Foreskin keratinocyte (primary cell): ENCODE measurements at places on chromosomes 7 and 10. TPM values are rescaled to one million over a fixed set of nuclear protein-coding genes. Genes with fewer than 3 reads are reported as not detected.

- no peak for DNase-seq
These were observed 13.1 kb downstream of the GPER1 start for GRCh38 chr7:1100834-1101562.

DNA sequence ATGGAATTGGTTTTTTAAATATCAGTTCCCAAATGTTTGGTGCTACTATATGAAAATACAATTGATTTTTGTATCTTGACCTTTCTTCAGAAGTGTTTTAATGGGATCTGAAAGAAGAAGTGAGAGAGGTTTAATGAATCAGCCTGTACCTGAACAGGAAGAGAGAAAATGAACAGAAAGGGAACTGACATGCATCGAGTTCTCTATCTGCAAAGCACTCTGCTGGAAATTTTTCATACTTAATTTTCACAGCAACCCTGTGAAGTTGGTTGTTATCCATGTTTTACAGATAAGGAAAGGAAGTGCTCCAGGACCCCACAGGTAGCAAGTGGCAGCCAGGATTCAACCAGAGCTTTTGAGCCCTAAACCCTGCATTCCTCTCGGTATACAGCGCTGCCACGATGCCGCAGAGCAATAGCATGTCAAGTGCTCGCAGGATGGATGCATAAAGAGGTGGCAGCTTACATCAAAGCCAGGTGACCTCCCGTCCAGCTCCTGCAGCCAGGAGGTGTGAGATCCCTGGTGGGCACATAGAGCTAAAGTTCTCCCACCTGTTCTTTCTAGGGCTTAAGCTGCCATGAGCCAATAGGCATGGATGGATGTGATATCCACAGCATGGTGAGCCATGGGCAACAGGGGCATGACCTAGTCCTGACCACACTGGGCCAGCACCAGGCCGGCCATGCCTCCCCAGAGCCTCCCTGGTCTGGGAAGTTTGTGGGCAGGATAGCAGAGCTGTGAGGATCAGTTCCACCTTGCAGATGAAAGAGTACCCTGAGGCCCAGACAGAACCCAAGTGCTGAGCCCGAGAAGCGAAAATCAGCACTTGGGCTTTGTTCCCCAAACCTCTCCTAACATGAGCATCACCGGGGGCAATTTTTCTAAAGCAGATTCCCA is 57.2 kb downstream of the CALML3 start:
- no peak for DNase-seq

DNA sequence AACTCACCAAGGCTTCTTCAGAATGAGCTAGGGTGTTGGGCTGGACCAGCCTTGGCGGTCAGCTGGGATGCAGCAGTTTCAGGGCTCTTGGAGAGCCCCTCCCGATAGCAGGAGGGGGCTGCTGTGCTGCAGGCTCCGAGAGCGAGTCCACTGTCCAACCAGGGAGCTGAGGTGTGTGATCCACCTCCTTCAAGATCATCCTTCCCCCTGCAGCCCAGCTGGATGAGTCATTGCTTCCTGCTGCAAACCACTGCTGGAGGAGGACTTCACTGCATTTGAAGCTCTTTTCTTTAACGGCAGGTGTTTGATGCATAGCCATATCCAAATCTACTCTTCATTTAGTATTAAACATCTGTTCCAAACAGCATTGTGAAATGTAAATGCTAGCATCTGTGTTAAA is 54.2 kb upstream of the EBF3 start:
- DNase-seq = peak; percentile 35

Gene GNAT3
- not detected in 2 replicates for total RNA-seq

Gene ASZ1
- not detected in 2 replicates for total RNA-seq

Gene TMEM273
- not detected in 2 replicates for total RNA-seq

DNA sequence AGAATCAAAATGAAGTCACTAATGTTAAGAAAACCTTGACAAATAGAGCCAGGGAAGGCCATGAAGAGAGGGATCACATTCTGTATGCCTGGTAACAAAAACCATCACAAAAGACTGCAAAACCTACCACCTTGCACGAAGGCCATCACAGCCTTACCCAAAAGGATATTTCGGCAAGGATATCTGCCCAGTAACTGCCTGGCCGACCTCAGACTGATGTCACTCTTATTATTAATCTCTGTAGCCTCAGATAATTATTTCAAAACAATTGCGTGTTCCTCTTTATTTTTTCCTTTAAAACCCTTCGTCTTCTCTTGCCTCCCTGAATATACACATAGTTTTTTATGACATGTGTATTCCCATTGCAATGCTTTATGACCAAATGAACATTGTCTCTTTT is 52.5 kb downstream of the CDC14C start:
- no peak for DNase-seq

- no peak for DNase-seq
These were observed 12.3 kb downstream of the STX1A start for GRCh38 chr7:73707045-73707631.

GRCh38 chr7:50292165-50292757 is 12.3 kb upstream of the IKZF1 start:
- DNase-seq = no peak

DNA sequence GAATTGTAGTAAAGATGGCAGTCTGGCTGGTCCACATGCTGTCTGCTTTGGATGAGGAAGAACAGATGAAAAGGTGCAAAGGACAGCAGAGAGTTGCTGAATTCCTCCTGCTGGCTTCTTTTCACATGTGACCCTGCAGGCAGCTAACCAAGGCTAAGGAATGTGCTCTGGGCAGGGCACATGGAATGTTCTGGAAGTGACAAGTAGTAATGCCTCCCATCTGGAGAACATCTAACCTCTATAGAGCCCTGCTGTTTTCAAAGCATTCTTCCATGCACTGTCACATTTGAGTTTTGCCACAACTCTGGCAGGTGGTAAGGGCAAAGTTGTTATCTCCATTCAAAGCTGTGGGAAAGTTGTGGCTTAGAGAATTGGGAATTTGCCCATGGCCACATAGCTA is 208.8 kb downstream of the STK31 start:
- DNase-seq = no peak

- no peak for DNase-seq
These were observed 35.6 kb downstream of the PITRM1 start for GRCh38 chr10:3136763-3137611.

- DNase-seq = no peak
These were observed 1.8 kb downstream of the INSYN2A start for GRCh38 chr10:127194599-127194998.

DNA sequence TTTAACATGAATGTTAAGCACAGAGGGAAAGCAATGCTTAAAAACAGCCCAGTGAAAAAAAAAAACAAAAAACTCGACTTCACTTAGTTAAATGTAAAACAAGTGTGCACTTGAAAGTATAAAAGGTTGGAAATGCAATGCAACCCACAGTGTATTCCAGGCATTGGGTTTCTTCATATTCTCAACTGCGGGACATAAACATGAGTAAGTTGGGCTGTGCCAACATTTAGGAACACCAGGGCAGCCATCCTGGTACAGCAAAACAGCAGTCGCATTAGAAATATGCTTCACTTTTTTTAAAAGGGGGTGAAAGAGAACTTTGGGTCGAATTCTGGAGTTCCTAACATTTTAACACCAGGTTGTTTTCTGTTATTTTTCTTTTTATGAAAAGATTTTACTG is 937 bp downstream of the STEAP1 start:
- DNase-seq = no peak

Gene FBXL13
- 0.17 and 0.35 TPM in 2 replicates for total RNA-seq

Gene DRGX
- not detected in 2 replicates for total RNA-seq

DNA sequence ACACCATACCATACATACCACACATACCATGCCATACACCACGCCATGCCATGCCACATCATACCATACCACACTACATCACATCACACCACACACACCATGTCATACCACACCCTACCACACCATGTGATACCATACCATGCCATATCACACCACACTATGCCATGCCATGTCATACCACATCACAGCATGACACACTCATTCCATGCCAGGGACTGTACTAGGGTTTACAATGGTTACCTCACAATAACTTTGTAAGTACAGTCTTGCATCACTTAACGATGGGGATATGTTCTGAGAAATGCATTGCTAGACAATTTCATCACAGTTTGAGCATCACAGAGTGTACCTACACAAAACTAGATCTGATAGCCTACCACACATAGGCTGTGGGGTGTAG is 14.5 kb downstream of the PYROXD2 start:
- no peak for DNase-seq

DNA sequence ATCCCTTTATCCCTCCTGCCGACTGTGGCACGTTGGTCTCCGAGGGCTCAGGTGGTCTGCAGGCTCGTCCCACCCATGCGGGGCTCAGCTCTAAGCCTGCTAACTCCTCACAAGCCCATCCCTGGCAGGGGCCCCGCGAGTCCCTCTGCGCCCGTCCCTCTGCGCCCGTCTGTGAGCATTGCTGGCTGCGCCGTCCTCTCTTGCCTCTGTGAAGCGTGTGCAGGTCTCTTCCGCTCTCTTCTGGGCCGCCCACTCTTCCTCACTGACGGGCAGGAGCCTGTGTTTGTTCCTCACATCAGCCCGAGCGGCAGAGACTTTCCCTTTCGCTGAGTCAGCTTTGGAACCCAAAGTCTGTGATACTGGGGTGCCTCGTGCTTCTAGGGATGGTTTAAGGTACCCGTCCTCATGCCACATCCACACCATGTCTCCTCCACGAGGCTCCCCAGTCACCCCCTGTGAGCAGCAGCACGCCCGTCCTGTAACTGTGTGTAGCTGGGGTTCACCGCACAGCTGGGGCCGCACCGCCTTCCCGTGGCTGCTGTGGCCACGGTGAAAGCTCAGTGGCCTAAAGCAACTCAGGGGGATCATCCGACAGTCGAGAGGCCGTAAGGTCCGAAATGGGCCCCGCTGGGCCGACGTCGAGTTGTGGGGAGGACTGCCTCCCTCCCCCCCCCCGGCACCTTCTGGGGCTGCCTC is 35.5 kb downstream of the ADGRA1 start:
- DNase-seq = no peak

Gene SRRT
- 96.0 and 120 TPM in 2 replicates for total RNA-seq

DNA sequence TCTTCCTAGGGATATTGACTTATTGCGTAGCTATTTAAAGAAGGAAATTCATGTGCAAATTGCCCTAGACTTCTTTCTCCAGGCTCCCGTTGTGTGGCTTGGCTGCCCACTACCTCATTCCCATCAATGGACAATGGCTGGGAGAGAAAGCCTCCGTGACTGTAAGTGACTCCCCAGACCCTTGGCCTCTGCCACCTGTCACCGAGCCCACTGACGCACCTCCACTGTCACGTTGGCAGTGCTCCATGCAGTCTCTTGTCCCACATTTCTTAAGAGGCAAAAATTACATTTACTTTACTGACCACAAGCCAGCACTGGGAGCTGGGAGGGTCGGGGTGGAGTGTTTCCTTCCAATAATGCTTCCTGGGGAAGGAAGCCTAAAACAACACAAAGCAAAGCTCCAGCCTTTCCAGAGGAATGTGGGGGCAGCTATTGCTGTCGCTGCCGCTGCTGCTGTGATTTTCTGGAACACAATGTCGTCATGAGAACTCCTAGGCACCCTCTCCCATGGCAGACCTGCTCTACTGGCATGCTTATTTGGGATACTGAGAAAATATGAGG is 89.7 kb upstream of the STEAP1B start:
- no peak for DNase-seq

GRCh38 chr7:133652547-133652946 is 399.7 kb downstream of the EXOC4 start:
- no peak for DNase-seq

DNA sequence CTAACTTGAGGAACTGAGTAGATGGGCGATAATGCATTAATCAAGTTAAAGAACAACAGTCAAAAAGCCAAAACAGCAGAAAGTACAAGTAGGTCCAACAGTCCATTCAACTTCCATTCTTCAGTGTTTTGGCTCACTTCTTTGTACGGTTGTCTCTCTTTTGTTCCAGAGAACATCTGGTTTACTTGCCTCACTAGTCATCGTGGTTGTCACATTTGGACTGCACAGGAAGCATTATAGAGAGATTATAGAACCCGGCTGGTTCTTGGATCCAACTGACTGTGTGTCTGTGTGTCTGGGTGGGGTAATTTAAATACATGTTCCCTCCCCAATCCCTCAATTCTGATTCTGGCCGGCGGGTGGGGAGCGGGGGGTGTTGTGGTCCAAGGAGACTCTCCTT is 1.8 kb upstream of the CEP41 start:
- DNase-seq = no peak

Gene CYP3A4
- not detected in 2 replicates for total RNA-seq

DNA sequence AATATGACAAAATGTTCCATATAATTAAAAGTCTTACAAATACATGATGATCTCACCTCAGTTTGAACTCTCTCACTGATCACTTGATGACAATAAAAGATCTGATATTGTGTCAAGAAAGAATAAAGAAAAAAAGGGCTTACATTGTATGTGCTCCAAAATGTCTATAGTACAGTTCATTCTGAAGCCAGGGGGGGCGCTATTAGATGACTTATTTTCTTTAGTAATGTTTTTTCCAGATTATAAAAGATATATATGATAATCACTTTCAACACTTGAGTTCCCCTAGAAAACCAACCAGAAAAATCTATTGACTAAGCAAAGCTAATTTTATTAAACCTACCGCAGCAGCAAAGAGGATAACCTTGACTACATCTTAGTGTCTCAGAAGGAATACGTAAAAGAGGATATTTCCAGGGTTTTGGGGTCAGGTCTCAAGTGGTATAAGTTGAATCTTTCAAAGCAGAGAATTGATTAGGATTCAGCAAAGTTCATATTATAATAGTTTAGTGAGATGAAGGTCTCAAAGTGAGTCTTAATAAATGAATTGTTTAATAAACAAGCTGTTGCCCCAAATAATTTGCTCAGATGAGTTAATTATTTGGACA is 55.8 kb downstream of the PTN start:
- no peak for DNase-seq

GRCh38 chr10:33134011-33134751 is 176.2 kb upstream of the ITGB1 start:
- peak; percentile 100 for DNase-seq

Gene HDAC9
- total RNA-seq = 19.5 and 24.9 TPM in 2 replicates

DNA sequence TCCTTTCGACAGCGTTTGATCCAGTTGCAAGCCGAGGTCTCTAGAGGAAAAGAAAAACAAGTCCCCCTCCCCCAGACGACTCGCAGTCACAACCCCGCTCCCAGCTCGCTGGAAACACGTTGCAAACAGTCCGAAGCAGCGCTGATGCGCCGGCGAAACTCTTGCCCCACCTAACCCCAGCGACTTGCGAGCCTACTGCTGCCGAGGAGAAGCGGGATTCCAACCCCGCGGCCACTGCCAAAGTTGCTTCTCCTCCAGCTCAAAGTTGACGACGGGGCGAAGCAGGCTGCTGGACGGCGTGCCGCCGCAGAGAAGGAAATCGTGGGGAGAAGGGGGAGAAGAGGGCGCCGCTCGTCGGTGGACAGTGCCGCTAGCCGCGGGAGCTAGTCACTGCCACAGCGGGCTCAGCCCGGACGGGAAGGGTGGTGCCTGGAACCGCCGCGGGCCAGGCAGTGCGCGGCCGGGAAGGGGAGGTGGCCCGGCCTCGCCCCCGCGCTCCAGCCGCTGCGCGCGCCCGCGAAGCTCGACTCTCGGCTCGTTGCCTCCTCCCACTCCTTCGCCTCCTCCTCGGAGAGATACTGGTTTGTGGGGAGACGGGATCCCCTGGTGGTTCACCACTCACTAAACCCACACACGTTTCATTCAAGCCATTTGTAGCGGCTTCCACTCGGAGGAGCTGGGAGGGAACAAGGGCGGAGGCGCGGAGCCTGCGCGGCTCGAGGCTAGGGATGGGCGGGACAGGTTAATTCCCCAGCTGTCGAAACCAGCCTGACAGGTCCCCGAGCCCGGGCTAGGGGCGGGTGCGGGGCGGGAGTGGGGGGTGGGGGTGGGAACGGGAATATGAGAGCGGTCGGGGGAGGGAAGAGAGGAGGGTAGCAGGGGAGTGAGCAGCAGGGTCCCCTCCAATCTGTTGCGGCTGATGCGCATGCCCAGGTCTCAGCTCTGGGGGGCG is at the start of gene GPR37:
Gene GPR37, minus strand, starts transcription at position 392 of the 952 bp plus-strand sequence. CDS start 816 bp downstream, outside the sequence.
- DNase-seq = peak; percentile 89

Gene TRIM73
- total RNA-seq = 0.37 and 0.39 TPM in 2 replicates
